ENCODE measurements at places on chromosomes 12 and 14. TPM values are rescaled to one million over a fixed set of nuclear protein-coding genes. Genes with fewer than 3 reads are reported as not detected.

The CLEC4E gene
- 0.42 TPM for total RNA-seq

The MMAB gene
- 31.0 TPM for total RNA-seq

The KRT79 gene
- total RNA-seq: 259 TPM

GRCh38 chr12:20044351-20044750, 324.0 kb upstream of the PDE3A start:
- no peak for DNase-seq

GRCh38 chr12:89231686-89232085, 120.6 kb downstream of the DUSP6 start:
- DNase-seq: no peak

- DNase-seq: peak; percentile 61
Measured at GRCh38 chr12:6458281-6459003, 6.6 kb downstream of the TAPBPL start.

Data from lower leg skin (tissue), 4 donors.